ENCODE measurements at places on chromosomes 7 and 10.

DNA sequence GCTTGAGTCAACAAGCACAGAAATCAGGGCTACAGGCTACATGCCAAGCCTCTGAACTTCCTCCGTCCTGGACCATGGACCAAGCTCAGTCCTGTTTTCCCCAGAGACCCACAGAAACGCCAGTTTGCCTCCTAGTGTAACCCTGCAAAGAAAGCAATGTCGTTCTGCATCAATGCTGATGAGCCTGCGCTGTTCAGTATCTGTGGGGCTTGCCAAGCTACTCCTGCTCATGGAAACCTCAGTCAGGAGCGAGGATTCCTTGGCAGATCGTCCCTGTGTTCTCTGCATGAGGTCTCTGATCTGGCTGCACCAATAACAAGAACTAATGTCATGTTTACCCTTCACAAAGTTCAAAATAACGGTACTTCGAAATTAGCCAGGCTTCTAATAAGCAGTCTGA is 495.5 kb upstream of the C7orf33 start:
- DNase-seq = no peak

GRCh38 chr10:63720676-63721075 is 199.5 kb downstream of the REEP3 start:
- no peak for DNase-seq

DNA sequence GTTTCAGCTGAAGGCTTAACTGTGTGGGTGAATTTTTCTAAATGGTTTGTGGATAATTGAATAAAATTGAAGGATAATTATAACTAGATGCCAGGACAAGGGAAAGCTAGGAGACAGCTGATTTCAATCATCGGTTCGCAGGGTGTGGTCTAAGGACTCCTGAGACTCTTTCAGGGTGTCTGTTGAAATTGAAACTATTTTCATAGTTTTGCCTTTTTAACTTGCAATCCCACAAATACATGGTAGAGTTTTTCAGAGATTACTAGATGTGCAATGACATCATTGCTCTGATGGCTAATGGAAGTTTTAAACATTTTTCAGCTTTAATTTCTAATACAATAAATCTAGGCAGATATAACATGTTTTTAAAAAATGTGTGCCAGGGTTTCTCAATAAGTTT is 18.5 kb downstream of the TRUB1 start:
- no peak for DNase-seq

- no peak for DNase-seq
Observed at GRCh38 chr7:4663239-4664018, 18.7 kb upstream of the FOXK1 start.

DNA sequence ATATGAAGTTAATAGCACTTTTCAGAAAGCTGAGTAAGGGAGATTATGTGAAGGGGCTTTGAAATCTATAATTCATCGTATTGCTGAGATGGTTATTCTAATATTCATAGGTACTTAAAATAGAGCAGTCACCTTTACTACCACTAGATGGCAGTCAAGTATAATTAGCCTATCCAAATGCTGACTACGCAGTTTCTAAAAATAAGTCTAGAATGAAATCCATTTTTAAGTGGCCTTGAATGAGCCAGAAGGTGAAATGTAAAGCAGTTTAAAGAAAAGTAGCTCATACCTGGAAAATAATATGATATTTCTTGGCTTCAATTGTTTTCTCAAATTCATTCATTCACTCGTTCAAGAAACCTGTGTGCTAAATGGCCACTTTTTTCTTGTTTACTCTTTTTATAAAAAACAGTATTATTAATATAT is 1277.1 kb downstream of the GATA3 start:
- peak; percentile 1 for DNase-seq

DNA sequence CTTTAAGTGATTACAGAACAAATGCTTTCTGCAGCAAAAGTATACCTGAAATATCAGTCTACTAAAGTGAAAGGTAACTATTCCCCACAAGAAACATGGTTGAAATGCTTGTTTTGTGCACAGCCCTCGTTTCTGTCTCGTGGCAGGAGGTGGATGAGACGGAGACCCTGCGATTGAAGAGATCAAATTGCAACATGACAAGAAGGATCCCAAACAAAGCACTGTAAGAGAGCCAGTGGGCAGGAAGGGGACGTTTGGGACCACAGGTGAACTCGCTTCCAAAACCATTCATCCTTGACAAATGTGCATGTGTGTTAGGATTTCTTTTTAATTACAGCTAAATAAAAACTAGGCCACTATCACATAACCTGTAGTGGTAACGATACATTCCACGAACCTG is 192.6 kb downstream of the CCSER2 start:
- DNase-seq = no peak

DNA sequence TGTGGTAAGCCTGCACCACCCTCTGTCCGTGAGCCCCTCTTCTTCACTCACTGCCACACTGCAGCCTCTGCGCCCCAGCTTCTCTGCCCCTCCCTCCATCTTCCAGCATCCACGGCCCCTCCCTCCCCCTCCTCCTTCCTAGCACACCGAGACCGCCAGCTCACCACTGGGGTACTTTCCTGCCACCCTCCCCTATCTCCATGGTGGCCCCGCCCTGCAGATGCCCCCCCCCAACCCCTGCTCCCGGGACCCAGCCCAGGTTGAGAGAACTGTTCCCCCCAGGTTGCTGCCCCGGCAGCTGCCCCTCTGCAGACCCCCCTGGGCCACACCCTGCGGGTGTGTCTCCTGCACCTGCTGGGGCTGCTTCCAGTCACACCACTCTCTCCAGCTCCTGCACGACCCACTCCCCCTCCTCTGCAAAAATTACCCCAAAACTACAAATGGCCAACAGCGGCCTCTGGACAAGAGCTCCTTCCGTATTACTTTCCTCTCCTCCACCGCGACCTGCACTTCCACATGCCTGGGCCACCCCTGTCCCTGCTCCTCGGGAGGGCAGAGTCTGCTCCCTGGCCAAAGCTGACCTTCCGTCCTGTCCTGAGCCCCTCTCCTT is 209.2 kb upstream of the PPP2R2D start:
- no peak for DNase-seq

DNA sequence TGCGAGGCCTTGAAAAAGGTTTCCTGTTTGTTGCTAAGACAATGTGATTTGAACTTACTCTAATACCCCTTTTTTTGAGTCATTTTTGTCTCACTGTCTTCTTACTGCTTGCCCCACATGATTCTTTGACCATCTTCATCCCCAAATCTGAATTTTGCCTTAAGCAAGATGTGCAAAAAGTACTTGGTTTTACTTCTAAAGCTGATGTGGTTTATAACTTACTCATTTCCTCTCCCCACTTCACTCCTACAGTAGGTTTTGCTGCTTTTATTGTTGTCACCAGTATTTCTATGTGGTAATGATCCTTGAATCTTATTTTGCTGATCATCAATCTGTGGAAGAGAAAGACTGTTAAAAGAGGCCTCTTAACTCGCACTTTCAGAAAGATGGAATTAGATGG is 396.4 kb downstream of the SDK1 start:
- no peak for DNase-seq

DNA sequence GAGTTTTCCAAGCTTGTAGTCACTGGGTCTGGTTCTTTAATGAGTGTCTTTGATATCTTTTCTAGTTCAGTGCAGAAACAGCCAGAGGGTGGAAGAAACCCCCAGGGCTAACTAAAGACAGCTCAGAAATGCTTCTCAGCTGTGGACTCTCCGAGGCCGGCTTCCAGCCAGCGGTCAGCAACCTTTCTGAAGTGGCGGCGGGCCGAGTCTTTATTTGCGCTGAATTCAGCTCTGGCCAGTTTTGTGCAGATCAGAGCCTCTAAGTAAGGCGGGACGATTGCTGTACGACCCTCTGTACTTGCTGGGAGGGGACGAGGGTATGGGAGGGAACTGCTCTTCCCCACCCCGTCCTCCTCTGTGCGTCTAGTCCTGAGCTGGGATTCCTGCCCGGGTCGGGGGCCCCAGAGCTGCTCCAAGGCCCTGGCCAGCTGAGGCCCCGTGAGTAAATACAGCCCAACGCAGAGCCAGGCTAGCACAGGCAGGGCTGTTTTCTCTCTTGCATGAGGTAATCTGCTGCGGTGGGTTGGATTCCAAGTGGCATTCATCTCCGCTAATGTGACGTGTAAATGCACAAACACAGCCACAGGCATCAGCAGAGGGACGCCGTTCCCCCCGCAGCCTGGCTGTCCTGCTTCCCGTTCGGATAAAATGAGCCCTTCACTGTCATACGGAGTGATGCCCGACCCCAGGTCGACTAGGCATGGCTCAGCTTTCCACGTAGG is 159.8 kb downstream of the PIP4K2A start:
- DNase-seq = no peak

Data from GM12892 (cell line).